ENCODE measurements at places on chromosomes 13 and 19. TPM values are rescaled to one million over a fixed set of nuclear protein-coding genes. Genes with fewer than 3 reads are reported as not detected.

- no peak for DNase-seq
Measured at GRCh38 chr13:111338841-111339240, 18.4 kb downstream of the TEX29 start.

DNA sequence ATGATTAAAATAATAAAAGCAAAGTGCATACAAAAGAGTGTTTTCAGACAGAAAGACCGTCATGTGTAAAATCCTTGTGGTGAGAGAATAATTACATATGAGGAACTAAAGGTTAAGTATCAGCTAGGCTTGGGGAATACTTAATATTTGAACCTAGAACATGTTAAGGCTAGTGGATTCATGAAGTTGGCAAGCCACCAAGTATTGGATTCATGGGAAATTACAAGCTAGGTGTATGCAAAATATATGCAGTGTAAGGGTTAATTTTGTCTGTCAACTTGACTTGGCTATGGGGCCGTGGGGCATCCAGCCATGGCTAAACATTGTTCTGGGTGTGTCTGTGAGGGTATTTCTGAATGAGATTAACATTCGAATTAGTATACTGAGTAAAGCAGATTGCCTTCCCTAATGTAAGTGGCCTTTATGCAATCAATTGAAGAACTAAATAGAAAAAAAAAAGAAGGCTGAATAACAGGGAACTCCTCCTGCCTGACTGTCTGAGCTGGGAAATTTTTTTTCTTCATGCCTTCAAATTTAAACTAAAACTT, 533.5 kb upstream of the KLF12 start:
- DNase-seq: no peak

DNA sequence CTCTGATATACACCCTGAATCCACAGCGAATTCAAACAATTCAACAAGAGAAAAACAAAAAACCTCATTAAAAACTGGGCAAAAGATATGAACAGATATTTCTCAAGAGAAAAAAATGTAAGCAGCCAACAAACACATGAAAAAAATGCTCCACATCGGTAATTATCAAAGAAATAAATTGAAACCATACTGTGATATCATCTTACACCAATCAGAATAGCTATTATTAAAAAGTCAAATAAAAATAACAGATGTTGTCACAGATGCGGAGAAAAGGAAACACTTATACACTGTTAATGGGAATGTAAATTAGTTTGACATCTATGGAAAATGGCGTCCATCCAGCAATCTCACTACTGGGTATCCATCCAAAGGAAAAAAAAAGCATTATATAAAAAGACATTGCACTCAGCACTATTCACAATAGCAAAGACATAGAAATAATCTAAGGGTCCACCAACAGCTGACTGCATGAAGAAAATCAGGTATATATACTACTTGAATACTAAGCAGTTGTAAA, 1495.0 kb upstream of the PCDH20 start:
- DNase-seq: no peak

Gene SH2D3A
- 0.52 TPM for total RNA-seq

DNA sequence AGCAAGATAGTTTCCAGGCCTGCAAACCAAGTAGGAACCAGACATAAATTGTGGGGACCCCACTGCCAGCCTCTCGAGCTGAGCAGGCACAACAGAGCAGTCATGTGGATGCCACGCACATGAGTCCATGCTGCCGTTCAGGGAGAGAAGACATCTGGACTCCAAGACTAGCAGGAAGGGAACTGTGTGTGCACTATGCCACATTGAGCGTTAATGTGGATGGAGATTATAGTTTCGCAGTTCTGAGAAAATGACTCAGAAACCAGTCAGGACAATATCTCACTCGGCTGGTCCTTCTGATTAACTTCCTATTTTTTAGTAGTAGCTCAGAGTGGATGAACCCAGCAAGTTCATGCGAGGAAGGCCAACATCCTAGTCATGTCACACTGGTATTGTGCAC, 124.9 kb downstream of the CRYL1 start:
- no peak for DNase-seq

Gene MBD3L1
- total RNA-seq: not detected
